ENCODE measurements at places on chromosomes 13 and 19.

GRCh38 chr19:13129384-13129783 lies 11.3 kb downstream of the NACC1 start:
- DNase-seq, result no peak

- no peak for DNase-seq
Observed at GRCh38 chr19:5326986-5327623, 13.5 kb downstream of the PTPRS start.

DNA sequence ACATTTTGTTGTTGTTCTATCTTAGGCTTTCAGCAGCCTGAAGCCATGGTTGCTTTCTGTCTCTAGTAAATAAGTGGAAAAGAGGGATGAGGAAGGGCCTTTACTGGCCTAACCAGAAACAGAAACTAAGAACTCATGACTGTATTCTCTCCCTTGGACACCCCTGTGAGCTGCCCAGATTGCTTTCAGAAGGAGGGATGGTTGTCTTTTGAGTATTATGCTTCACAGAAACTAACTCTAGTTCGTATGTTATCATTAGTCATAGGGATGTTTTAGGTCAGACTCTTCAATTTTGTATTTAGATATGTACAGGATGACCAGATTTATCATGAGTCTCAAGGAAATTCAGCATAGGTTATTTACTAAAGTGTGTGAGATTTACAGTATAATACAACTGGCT lies 17.5 kb downstream of the BORA start:
- DNase-seq, result no peak

DNA sequence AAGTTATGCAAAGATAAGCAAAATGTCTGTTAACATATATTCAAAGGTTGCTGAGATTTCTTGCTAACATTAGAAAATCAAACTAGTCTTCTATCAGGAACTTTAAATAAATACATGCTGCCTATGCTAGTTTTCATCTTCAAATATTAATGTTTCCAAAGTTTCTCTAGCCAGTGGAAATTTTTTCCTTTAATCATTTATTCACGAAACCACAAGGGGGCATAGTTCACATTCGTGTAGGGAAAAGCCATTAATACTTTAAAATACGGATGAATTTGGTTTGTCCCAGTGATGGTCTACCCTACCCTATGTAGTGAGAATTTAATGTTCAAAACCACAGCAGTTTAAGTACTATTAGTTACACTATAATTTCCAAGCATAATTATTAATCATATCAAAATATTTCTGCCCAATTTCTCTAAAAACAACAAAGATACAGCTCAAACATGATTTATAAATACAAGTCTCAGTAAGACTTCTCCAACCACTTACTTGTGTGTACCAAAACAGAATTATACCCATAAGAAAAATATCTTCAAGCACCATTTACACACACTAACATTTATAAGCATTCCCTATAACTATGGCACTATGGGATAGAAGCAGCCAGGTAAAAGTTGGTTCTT lies 16.2 kb downstream of the NUFIP1 start:
- DNase-seq, result no peak

DNA sequence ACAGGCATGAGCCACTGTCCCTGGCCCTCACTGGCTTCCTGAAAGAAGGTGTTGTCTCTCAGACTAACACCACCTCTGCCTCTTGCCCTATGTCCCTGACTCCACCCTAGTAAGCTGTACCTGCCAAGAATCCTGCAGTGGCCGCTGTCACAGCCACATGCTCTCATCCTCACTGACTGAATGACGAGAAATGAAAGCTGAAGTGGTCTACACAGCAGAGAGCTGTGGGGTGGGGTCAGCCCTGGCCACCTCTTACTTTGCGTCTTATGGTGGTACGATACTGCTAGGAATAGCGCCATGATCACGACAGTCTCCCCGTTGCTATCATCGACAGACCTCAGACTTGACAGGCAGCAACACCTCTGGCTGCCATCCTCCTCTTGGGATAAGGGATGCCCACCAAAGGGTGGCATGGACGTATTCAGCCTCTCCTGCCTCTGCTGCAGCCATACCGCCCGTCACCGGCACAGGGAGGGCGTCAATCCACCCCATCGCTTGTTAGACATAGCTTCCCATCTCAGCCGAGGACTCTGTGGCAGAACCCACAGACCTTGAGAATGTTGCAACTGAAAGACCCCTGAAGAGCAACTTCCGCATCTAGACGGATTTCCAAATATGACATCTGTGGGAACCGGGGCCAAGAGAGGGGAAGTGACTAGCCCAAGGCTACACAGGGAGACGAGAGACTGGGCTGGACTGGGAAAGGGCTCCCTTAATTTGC lies 809 bp downstream of the MYO1F start:
- DNase-seq, result no peak

DNA sequence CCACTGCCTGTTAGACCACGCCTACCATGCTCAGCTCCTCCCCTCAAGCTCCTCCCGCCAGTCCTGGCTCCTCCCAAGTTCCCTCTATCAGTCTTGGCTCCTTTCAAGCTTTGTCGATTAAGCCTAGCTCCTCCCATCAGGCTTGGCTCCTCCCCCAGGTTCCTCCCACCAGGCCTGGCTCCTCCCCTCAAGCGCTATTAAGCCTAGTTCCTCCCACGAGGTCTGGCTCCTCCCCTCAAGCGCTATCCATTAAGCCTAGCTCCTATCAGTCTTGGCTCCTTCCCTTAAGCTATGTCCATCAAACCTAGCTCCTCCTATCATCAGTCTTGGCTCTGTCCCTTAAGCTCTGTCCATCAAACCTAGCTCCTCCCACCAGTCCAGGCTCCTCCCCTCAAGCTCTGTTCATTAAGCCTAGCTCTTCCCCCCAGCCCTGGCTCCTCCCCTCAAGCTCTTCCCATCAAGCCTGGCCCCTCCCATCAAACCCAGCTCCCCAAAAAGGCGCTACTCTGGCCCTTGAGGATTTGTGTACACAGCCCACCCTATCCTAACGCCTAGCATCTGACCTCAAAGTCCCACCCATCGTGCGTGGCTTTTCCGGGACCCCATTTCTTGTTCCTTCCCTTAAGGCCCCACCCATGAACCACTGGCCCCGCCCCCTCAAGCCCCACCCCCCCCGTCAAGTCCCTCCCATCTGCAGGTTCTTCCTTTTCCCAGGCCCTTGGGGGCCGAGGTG lies 10.0 kb downstream of the CAMSAP3 start:
- DNase-seq, result no peak

DNA sequence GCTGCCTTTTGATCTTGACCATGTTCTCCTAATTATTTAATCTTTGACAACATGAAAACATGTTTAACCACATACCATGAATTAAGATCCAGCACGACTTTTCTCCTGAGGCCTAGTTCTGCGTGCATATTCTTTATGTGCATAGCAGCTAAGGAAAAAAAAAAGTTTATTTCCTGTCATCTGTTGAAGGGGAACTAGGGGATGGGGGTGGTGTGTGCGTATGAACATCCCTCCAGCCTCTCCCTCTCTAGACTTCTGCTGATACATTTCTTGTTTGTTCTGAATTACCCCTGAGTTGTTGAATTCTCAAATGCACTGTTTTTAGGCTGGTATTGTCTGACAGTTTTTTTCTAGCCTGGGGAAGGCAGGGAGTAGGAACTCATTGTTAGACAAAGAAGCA lies 543.3 kb downstream of the FGF9 start:
- no peak for DNase-seq
